ENCODE measurements at places on chromosomes 3 and 15.
A peak's percentile ranks its signal among the peaks of the same experiment; 100 is the strongest.

GRCh38 chr3:125238759-125239158, 26.2 kb upstream of the SLC12A8 start:
- no peak for DNase-seq

GRCh38 chr15:69141833-69142232, 18.6 kb upstream of the GLCE start:
- DNase-seq: no peak

- peak; percentile 21 for DNase-seq
Observed at GRCh38 chr15:60875681-60876080, 353.4 kb downstream of the RORA start.

GRCh38 chr15:73987681-73988444, 4.2 kb downstream of the STOML1 start:
- no peak for DNase-seq

- DNase-seq: no peak
Observed at GRCh38 chr3:171286580-171287249, 173.5 kb downstream of the TNIK start.

DNA sequence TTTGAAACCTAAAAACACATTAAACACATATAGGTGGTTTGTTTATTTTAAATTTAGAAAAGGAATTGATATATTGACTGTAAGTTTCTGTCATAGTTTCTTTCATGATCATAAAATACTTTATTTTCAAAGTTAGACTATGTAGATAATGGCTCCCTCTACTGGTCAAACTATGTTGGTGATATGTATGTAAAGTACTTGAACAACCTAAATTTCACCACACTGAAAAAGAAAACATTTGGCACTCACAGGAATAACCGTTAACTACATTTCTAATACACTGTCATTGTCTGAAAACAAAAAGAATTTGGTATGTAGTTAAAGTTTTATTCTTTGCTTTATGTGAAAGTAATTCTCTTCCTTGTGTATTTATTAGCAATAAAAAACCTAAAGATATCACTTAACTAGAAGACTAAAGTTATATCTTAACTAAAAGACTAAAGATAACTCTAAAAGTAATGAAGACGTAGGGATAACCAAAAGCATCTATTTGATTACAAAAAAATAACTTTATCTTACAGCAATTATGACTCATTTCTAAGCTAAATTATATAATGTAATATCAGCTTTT, 427.5 kb downstream of the VGLL3 start:
- DNase-seq: peak; percentile 76

GRCh38 chr3:50322386-50323091, at the start of gene HYAL2:
Gene HYAL2, minus strand, starts transcription at chr3:50322745. Its CDS starts 2,256 bp downstream, at chr3:50320489.
- peak; percentile 61 for DNase-seq

GRCh38 chr3:29389362-29389761, 108.5 kb downstream of the RBMS3 start:
- DNase-seq: no peak

GRCh38 chr15:23447107-23447500, at the start of gene GOLGA6L2:
Gene GOLGA6L2, minus strand, starts transcription at chr15:23447243. Its CDS starts 62 bp downstream, at chr15:23447181.
- no peak for DNase-seq

DNA sequence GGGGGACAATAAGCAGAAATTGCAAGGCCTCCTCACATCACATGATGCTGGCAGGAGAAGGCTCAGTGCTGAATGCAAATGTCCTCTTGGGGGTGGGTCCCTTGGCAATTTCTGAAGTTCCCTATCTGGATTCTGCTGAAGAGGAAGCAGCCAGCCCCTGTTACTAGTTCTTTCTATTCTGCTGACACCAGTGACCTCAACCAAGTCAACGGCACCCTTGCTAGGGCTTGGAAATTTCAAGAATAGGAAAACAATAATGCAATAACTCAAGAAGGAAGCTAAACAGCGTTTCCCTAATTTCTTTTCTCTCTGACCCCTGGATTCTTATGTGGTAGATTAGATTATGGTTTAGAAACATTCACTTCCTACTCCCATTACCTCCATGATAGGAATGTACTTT, 46.2 kb upstream of the FOXP1 start:
- DNase-seq: no peak

DNA sequence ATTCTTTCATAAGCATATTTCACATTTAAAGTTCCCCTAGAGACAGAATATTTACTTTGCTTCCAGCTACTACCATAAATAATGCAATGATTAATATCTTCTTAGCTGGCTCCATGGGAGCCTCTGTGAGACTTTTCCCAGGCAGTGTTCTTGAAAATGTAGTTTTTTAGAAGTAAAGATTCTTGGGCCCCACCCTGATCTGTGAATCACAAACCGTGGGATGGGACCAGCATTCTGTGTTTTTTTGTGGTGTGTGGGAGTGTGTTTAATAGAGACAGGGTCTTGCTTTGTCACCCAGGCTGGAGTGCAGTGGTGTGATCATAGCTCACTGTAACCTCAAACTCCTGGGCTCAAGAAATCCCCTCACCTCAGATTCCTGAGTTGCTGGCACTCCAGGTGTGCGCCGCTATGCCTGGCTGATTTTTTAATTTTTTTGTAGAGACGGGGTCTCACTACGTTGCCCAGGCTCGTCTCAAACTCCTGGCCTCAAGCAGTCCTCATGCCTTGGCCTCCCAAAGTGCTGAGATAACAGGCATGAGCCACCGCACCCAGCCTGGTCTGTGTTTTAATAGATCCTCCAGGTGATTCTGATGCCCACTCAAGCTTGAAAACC, 83.0 kb downstream of the KLHL25 start:
- no peak for DNase-seq

DNA sequence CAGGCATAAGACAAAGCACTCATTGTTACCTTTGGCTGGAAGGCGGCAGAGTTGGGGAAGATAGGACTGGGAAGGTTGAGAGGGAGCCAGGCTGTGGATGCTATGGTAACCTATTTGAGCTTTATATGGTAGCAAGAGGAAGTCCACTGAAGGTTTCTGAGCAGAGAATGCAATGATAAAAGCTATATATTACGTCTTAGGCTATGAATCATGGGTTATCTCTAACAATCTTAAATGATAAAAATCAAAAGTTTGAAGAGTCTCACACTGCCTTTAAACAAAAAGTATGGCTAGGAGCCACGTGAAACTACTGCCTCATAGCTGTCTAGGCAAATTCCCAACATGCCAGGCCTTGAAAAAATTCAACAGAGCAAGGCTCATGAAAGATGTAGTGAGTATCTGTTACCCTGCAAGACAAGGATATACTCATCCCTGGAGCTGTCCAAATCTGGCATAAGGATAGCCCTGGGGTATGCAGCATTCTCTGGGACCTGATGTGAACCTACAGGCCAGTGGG, 4.1 kb downstream of the P3H2 start:
- DNase-seq: no peak

DNA sequence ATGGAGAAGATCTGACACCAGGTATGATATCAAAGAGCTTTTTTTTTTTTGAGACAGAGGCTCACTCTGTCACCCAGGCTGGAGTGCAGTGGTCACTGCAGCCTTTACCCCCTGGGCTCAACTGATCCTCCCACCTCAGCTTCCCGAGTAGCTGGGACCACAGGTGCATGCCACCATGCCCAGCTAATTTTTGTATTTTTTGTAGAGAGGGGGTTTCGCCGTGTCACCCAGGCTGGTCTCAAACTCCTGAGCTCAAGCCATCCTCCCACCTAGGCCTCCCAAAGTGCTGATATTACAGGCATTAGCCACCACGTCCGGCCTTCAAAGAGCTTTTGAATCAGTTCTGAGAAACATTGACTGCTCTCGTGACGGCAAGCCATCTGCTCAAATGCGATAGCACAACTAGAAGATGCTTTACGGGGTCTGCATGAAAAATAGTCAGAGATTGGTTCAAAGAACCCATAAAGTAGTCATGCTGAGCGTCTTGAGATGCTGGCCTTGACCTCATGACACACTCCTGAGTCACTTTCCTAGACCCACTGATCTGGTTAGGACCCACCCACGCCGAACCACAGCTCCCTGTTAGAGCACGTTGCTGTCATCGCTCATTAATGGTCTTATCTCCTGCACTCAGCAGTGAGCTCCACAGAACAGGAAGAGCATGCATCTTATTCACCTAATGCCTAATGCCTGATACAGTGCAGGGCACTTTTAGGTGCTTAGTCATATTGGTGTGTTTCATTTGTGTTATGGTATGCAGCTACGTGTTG, 57.0 kb upstream of the NR2F2 start:
- no peak for DNase-seq

All from neural progenitor cell (in vitro differentiated cells).